ENCODE measurements at places on chromosomes 2 and 18.

DNA sequence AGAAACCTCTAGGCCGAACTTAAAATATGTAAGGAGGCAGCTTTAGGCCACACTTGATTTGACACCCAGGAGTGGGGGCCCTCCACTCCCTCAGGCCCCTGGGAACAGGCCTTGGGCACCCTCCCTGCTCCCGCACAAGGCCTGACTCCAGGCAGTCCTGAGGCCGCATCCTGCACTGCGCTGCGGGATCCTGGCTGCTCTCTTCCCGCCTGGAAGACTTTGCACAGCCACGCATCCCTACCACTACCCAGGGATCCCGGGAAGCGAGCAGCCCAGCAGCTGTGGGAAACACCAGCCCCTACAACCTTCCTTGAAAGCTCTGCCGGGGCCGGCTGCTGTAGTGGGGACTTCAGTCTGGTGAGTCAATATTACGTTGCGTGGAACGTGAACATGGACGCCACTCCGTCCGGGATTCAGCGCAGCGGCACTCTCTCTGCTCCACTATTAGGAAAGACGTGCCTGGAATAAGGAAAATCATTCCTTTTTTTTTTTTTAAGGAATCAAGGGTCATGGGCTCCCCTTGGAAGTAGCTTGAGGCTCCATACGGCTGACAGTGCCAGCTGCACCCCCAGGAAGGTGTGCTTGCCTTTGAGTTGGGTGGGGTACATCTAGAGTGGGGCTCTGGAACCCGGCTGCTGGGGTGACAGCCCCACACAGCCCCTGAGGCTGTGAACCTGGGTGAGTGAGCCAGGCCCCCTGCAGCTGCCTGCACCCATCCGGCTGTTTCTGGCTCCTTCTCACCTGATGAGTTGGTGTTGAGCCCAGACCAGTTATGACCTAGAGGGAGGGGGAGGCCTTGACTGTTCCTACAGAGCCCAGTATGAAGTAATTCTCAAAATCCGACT is 119.2 kb upstream of the TMEM18 start:
- no peak for DNase-seq

GRCh38 chr2:239188536-239188935 is 212.3 kb downstream of the HDAC4 start:
- DNase-seq = no peak

DNA sequence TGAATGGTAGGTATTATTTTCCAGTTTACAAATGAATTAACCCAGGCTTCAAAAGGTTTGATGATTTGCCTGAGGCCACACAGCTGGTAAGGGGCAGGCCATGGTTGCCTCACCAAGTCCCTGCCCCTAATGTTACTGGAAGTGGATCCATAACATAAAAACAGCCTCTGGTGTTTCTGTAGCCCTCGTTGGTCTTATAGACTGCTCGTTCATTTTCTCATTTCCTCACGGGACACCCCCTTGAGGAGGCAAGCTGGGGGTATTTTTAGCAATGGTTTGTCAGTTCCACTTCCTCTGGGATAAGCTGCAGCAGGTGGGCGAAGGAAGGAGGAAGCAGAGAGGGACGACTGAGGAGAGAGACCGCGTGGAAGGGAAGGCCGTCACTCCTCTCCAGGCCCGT is 32.9 kb upstream of the NDUFV2 start:
- DNase-seq = no peak

- peak; percentile 8 for DNase-seq
These were observed 1.5 kb upstream of the OSGEPL1 start for GRCh38 chr2:189763908-189764661.

DNA sequence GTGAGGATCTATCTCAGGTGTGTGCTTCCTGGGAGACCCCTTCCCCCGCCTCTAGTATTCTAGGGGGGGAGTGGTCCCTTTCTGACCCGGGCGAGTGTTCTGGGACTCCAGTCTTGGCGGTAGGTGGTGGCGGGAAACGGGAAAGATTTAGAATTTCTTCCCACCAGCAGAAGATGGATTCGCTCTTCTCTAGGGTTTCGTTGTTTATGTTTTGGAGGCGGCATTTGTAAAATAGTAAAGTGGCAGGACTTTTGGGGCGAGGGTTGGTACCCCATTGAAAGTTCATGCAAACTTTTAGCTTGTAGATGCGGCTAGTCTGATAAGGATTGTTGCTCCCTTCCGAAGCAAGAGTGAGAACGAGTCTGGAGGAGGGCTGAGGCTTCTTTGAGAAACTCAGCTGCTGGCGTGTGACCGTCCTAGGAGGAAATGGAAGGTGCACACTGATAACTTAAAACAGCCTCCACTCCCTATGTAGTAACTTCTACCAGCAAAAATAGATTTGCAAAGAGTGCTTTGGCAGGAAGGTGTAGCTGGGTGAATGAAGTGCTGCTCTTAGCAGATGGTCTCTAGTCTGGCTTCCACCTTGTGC is 412 bp downstream of the GPD2 start:
- peak; percentile 30 for DNase-seq

GRCh38 chr2:127771756-127772155 is 39.2 kb downstream of the WDR33 start:
- DNase-seq = no peak

DNA sequence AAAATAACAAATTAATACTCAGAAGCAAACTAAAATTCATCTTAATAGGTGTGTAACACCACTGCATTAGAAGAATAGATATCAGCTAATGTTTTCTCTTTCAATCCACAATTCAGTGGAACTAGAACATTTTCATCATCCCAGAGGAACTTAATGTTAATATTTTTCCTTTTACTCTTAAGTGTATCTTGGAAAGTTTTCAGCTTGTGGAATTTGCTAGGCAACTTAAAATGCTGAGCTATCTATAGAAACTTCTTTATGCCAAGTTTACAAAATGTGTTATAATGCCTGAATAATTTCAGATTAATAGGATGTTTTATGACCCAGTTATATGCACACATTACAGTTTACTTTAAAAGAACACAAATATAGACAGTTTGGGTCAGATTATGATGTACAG is 86.6 kb upstream of the FAM237A start:
- DNase-seq = no peak

All from hepatocyte (in vitro differentiated cells).